ENCODE measurements at places on chromosomes 11 and 22. TPM values are rescaled to one million over a fixed set of nuclear protein-coding genes. Genes with fewer than 3 reads are reported as not detected.

DNA sequence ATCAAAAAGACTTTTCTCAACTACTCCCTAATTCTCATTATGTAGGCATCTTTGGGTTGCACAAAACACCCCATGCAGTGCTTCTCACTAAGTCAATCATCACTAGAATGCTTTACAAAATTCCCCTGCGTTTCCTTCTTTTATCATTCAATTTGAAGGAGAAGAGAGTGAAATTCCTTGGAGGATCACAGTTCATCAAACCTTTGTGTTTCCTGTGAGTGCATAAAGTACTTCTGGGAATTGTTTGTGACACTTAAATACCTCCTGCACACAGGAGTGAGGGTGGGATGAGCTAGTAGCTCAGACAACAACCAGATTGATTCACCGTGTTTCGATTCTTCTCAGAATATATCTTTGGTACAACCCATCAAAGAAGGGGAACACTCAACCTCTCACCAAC lies 3.7 kb upstream of the OR5AR1 start:
- no peaks in the 10 kb centered on the region for H3K36me3 ChIP-seq
- no peak overlapping the region for H3K4me3 ChIP-seq
- H3K4me1 ChIP-seq: no peaks in the 10 kb centered on the region

GRCh38 chr11:62487738-62488551 lies 58.7 kb downstream of the AHNAK start:
- DNase-seq: no peak
- H3K36me3 ChIP-seq: no peaks in the 10 kb centered on the region

GRCh38 chr11:8360086-8360828 lies 96.6 kb upstream of the LMO1 start:
- H3K36me3 ChIP-seq: no peaks in the 10 kb centered on the region
- no peaks in the 10 kb centered on the region for H3K4me1 ChIP-seq
- no peak for DNase-seq
- no peaks in the 10 kb centered on the region for H3K27me3 ChIP-seq
- no peak overlapping the region for H3K4me3 ChIP-seq
- no peak overlapping the region for H3K27ac ChIP-seq

- H3K4me1 ChIP-seq: no peaks in the 10 kb centered on the region
- H3K27ac ChIP-seq: no peak overlapping the region
- peaks cover 46% of the 10 kb centered on the region for H3K36me3 ChIP-seq
- DNase-seq: no peak
- H3K4me3 ChIP-seq: no peak overlapping the region
Observed at GRCh38 chr11:113350336-113351067, 36.1 kb downstream of the TTC12 start.

DNA sequence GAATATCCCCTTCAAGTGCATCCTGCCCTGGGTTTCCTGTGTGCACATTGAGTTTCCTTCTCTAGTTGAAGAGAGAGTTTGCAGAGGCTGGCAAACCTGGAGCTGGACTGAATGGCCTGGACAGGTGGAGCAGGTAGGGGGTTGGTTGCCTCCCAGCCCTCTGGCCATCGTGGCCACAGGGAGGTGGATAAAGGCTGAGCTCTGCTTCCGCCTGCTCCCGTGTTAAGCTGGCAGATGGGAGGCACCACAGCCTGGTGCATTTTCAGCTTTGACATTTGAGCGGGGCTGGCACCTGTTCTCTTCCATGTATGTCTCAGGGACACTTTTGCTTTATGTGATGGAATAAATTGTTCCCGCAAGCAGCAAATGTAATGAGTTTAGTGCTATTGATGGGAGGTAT lies 11.1 kb downstream of the MICAL2 start:
- no peak for DNase-seq
- H3K36me3 ChIP-seq: no peaks in the 10 kb centered on the region
- no peaks in the 10 kb centered on the region for H3K4me1 ChIP-seq

GRCh38 chr11:75302371-75302770 lies 49.1 kb downstream of the ARRB1 start:
- no peaks in the 10 kb centered on the region for H3K27me3 ChIP-seq
- H3K4me3 ChIP-seq: no peak overlapping the region

DNA sequence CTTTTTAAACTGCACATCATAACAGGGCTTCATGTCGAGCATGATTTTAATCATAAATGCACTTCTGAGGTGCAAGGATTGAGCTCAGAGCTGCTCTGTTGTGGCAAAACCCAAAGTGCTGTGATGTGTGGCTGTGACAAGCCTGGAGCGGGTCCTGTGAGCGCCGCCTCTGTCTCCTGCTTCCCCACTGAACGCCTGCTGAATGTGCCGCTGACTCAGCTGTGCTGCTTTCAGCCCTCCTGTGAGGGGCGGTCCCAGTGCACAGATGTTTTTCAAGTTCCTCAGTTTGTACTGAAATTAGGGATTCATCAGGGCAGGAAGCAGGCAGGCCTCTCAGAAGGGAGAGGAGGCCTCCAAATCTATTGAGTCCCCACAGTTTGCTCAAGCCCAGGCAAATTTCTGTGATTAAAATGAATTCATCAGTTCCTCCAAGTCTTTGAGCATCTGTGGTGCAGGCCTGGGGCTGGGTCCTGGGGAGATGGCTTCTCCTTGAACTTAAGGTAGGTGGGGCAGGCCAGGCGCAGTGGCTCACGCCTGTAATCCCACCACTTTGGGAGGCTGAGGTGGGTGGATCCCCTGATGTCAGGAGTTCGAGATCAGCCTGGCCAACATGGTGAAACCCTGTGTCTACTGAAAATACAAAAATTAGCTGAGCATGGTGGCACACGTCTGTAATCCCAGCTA lies 3.0 kb upstream of the GTSE1 start:
- no peak overlapping the region for H3K4me3 ChIP-seq
- peaks cover 21% of the 10 kb centered on the region for H3K4me1 ChIP-seq
- no peaks in the 10 kb centered on the region for H3K36me3 ChIP-seq
- no peak overlapping the region for H3K27ac ChIP-seq

GRCh38 chr11:88950975-88951374 lies 114.8 kb downstream of the GRM5 start:
- no peak overlapping the region for H3K4me3 ChIP-seq
- no peaks in the 10 kb centered on the region for H3K27me3 ChIP-seq
- H3K4me1 ChIP-seq: no peaks in the 10 kb centered on the region
- no peak overlapping the region for H3K27ac ChIP-seq
- DNase-seq: no peak

CARD16 gene
- total RNA-seq: 109 TPM

PRRG4 gene
- total RNA-seq: 0.07 TPM

CASP1 gene
- 67.5 TPM for total RNA-seq

Data from CD4-positive, CD25-positive, alpha-beta regulatory T cell (primary cell).